ENCODE measurements at places on chromosomes 12 and 14.

GRCh38 chr12:39372929-39373328, 70.0 kb downstream of the KIF21A start:
- DNase-seq, result no peak

- DNase-seq, result no peak
These were observed 21.4 kb downstream of the CCDC62 start for GRCh38 chr12:122795807-122796206.

- no peak for DNase-seq
These were observed 151.3 kb downstream of the BCL11B start for GRCh38 chr14:99120526-99121318.

GRCh38 chr12:75716291-75717025, 205.0 kb upstream of the KRR1 start:
- no peak for DNase-seq

DNA sequence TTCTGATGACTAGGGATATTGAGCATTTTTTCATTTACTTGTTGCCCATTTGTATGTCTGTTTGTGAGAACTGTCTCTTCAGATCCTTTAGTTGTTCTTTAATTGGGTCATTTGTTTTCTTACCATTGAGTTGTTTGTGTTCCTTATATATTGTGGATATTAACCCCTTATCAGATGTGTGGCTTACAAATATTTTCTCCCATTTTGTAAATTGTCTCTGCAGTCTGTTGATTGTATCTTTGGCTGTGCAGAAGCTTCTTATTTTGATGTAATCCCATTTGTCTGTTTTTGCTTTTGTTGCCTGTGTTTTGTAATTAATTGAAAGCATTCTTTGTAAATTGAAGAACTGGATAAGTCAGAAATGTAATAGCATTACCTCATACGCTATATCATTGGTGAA, 459.1 kb upstream of the FOXG1 start:
- no peak for DNase-seq

DNA sequence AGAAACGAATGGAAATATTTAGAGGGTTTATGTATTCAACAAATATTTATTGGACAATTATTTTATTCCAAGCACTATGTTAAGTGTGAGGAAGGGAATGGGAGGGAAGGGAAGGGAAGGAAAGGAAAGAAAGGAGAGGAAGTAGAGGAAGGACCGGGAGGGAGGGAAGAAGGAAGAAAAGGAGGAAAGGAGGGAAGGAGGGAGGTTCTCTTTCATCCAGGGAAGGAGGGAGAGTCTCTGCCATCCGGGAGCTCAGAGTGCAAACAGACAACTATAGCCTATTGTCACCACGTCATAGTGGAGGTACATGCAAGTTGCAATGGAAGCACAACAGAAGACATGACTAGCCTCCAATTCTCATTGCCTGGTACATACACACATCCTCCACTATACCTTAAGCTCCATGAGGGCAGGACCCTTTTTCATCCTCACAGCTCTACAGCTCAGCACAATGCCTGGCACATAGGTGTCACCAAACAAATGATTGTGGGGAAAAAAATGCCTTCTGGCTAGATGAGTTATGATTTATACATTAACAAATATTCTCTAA, 48.1 kb downstream of the DAD1 start:
- DNase-seq, result no peak

DNA sequence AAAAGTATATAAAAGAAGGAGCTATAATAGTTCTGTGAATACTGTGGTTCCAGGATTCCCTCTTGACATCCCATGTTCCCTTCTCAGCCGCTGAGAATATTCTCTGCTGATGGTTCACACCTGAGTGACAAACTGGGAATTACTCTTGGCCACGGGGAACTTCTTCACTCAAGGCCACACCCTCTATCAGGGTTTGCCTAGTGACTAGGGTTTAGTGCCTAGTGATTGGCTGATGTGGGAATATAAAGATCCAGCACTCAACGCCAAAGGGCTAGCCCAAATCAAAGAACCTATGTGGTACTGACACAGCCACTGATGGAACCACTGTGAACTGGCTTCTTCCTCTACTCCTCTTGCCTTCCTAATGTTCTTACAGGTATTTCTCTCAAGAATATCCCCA, 248.4 kb downstream of the ASCL1 start:
- no peak for DNase-seq

GRCh38 chr14:82379291-82379690, 845.6 kb upstream of the SEL1L start:
- DNase-seq, result no peak

- DNase-seq, result no peak
These were observed 1.1 kb downstream of the SHMT2 start for GRCh38 chr12:57230381-57231155.

- DNase-seq, result peak; percentile 37
These were observed 74.3 kb downstream of the SUSD6 start for GRCh38 chr14:69685716-69686115.

GRCh38 chr14:66015071-66015780, 470.9 kb upstream of the CCDC196 start:
- DNase-seq, result peak; percentile 26

GRCh38 chr14:32593290-32593942, 264.3 kb downstream of the AKAP6 start:
- no peak for DNase-seq

DNA sequence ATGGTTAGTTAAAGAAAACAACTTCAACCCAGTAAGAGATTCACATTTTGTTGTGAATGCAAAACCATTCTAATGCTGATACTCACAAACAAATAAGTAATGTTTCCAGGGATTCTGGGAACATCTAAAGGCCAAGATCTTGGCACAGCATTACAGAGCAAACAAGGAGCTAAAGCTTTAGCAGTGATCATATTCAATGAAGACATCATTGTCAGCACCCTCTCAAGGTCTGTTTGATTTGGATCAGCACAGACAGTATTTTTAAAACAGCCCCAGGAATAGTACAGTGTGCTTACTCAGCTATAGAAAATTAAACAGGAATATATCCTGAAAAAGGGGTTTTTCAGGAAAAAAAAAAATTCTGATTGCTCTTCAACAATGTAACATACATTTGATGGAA, 71.4 kb downstream of the TMEM260 start:
- no peak for DNase-seq

DNA sequence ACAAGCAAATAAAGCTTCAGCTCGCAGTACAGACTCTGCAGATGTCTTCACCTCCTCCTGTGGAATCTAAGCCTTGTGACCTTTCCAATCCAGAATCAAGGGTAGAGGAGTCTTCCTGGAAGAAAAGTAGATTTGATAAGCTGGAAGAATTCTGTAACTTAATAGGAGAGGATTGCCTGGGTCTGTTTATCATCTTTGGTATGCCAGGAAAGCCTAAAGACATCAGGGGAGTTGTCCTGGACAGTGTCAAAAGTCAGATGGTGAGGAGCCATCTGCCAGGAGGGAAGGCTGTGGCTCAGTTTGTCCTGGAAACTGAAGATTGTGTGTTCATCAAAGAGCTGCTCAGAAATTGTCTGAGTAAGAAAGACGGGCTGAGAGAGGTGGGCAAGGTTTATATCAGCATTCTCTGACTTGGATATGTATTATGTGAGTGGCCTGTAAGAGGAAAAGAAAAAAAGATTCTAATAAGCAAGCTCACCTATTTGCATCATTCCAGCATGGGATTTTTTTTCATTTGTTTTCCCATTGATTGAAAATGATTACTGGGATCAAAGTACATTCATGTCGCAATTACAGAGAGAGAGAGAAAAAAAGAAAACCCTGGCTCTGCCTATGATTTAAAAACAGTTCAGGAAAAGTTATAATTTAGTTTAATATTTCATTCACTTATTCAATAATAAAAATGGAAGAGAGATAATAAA, 767 bp downstream of the REP15 start:
- peak; percentile 77 for DNase-seq

DNA sequence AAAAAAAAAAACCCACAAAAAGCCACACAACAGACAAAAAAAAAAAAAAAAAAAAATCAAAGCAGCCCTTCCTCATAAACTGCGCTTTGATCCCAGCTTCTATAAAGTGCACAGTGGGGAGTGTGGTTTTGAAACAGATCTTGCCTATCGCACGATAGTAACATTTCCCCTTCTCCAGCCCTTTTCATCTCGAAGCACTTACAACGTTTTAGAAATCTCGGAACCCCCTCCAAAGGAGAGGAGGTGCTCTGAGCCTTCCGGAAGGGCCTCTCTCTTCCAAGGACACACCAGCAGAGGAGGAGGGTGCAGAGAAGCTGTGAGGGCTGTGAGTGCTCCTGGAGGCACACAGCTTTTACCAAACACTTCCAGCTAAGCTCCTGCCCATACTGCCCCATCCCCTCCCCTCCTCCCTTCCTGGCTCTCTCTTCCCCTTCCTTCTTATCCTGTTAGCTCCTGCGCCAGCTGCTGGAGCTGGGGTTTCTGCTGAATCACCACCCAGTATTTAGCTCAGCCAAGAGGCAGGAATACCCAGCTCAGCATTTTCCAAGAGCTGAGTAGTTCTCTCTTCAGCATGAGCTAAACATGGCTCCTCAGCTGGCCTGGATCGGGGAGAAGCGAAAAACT, 28.4 kb downstream of the SLC7A8 start:
- DNase-seq, result peak; percentile 76

GRCh38 chr12:57531836-57532235, 9.2 kb downstream of the MBD6 start:
- DNase-seq, result no peak

- no peak for DNase-seq
These were observed 310.9 kb upstream of the DIO3 start for GRCh38 chr14:101250336-101250947.

- DNase-seq, result no peak
These were observed 202.1 kb upstream of the MYL2 start for GRCh38 chr12:111122458-111122878.

- no peak for DNase-seq
These were observed 19.5 kb upstream of the CRACR2A start for GRCh38 chr12:3772380-3772779.

DNA sequence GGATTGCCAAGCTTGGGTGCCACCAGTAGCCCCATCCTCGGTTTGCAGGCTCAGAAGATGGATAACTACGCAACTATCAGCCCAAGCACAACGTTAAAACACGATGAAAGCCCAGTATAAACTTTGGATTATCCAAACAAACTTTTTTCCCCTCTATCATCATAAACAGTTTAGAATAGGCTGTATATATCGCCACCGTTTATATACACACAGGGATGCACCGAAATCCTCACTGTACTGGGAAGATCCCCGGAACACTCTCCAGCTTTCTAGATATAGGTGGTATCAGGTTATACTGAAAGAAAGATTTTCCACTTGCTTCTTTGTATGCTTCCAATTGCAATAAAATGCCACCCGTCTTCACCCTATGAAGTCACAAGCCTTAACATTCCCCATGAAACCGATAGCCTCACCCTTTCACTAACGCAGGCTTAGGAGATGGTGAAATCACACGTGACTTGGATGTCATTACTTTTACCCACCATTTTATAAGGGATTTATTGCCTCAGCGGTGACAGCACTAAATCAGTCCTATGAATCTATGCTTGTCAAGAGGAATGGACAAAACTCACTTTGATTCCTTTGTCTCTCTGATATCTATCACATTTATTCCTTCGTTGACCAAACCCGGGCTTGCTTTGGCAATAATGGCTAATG, 207.6 kb upstream of the FOXN3 start:
- DNase-seq, result peak; percentile 16

DNA sequence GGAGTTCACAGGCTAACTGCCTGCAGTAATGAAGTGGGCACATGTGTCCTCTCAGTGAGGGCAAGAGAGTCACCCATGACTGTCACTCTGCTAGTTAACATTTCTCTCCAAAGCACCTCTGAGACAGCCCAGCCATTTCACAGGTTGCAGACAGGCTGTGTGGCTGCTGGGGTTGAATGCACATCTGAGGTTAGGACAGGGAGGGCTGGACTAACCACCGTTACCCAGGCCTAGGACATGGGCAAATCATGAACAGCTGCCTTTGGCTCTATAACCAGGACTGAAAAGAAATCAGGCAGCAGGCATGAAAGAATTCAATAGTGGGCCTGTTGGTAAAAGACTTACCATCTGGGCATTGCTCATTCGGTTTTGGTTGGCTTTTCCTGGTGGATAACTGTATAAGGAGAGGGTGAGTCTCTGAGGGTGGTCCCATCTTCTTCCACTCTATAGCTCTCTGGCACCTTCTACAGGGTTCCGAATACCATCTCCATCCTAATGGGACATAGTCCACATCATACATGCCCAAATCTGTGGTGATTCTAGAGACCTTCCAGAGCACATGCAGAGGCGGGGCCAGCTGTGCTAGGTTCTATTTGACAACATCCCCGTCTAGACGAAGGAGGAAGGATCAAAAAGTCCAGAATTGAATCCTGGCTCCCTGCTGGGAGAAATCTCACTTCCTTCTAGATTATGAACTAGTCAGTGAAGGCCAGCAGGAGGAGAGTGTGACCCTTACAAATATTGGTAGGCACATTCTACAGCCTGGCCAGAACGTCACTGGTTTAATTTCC, 10.8 kb downstream of the CRACR2A start:
- no peak for DNase-seq

DNA sequence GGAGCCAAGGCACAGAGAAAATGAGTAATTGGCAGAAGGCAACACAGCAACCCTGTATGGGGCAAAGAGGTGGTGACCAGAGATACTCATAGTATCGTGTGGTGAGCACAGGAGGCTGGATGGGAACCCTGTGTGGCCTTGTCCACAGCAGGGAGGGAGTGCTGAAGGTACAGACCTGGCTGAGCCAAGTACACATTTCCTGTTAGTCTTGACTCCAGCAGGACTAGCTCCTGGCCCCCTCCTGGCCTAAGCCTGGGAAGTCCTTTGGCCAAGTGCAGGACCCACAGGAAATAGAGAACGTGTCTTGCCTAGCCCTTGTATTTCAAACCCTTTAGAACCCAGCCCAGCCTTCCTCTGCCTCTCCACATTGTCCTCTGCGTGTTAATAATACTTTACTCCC, 289.8 kb upstream of the PWP1 start:
- DNase-seq, result no peak

- no peak for DNase-seq
These were observed 100.7 kb upstream of the ATF7IP start for GRCh38 chr12:14264778-14265177.

- no peak for DNase-seq
These were observed 25.6 kb upstream of the PCNX1 start for GRCh38 chr14:70881549-70882177.

- no peak for DNase-seq
These were observed 125.4 kb downstream of the LLPH start for GRCh38 chr12:66004922-66005703.

- DNase-seq, result no peak
These were observed 63.5 kb downstream of the CCDC92 start for GRCh38 chr12:123908884-123909725.

DNA sequence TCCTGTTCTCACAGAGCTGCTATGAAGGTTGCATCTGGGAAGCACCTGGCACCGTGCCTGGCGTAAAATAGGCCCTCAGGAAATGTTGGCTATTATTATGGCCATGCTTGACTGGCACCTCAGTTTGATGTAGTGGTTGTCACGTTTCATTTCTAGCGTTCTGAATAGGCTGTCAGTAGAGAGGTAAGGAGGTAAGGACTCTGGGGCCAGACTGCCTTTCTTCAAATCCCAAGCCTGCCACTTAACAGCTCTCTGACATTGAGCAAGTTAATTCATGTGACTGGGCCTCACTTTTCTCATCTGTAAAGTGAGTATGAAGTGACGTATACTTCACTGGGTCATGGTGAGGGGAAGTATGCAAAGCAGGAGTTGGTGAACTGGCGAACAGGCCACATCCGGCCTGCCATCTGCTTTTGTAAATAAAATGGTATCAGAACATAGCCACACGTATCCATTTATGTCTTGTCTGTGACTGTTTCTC, 196.2 kb downstream of the CACNA1C start:
- DNase-seq, result no peak
